ENCODE measurements at places on chromosomes 1 and 21.

GRCh38 chr1:218254296-218254946, 30.7 kb upstream of the RRP15 start:
- no peak overlapping the region for H3K27ac ChIP-seq
- H3K27me3 ChIP-seq: no peaks in the 10 kb centered on the region
- H3K36me3 ChIP-seq: no peaks in the 10 kb centered on the region
- H3K4me1 ChIP-seq: no peaks in the 10 kb centered on the region

DNA sequence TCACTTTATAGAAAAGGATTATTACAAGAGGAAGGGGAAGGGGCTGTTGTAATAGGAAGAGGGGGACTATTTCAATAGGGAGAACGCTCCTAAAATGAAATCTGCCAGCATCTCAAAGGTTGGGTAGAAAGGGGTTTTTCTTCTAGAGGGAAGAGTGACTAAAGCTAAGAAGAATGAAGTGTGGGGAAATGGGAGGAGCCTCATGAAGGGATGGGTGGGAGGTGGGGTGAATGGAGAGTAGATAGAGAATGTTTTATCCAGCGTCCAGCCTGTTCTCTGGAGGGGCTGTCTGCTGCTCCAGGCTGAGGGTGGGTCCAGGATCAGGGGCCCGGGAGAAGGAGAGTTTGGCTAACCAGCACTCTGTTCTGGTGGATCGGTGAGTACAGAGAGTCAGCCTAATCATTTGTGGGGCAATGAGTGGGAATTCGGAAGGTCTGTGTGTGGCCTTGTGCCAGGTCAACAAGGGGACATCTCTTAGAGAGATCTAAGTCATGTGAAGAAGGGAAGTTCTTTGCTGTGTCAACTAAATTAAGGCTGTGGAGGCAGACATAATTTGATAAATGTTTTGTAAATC, 25.2 kb downstream of the VN1R5 start:
- DNase-seq: no peak
- no peak overlapping the region for H3K27ac ChIP-seq
- no peaks in the 10 kb centered on the region for H3K27me3 ChIP-seq
- no peaks in the 10 kb centered on the region for H3K36me3 ChIP-seq

- no peak overlapping the region for H3K4me3 ChIP-seq
- no peaks in the 10 kb centered on the region for H3K27me3 ChIP-seq
- H3K4me1 ChIP-seq: no peaks in the 10 kb centered on the region
- H3K36me3 ChIP-seq: no peaks in the 10 kb centered on the region
- DNase-seq: no peak
Observed at GRCh38 chr1:239617731-239618130, 231.4 kb downstream of the CHRM3 start.

DNA sequence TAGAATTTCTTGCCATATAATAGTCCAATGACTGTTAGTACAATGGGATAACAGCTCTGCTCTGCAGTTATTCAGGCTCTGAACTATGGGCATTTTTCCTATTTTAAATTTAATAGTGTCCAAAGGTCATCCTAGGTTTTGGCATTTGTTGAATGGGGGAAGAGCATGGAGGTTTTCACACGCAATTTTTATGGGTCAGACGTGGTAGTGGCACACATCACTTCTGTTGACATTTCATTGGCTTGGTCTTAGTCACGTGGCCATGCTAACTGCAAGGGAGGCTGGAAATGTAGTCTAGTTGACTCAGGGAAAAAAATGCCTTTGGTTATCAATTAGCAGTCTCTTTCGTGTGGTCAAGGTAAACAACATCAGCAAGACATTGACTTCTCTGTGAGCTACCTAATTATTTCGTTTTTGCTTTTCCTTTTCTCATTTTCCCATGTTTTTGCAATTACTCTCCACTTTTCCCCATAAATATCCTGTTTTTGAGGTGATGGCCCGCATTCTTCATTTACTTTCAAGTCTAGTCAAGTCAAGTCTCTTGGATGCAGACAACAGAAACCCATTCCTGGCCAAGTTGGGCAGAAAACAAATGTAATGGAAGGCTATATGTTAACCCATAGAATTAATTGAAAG, 82.8 kb downstream of the DYRK1A start:
- no peaks in the 10 kb centered on the region for H3K27me3 ChIP-seq
- no peaks in the 10 kb centered on the region for H3K36me3 ChIP-seq
- peaks cover 8% of the 10 kb centered on the region for H3K4me1 ChIP-seq
- no peak overlapping the region for H3K27ac ChIP-seq
- H3K4me3 ChIP-seq: no peak overlapping the region

- no peak for DNase-seq
- peaks cover 7% of the 10 kb centered on the region for H3K27me3 ChIP-seq
- H3K27ac ChIP-seq: no peak overlapping the region
- no peak overlapping the region for H3K4me3 ChIP-seq
- no peaks in the 10 kb centered on the region for H3K36me3 ChIP-seq
Observed at GRCh38 chr1:155073377-155074242, 5.0 kb upstream of the EFNA3 start.

GRCh38 chr21:36337099-36337509, 17.1 kb downstream of the MORC3 start:
- H3K27me3 ChIP-seq: no peaks in the 10 kb centered on the region
- DNase-seq: no peak
- H3K36me3 ChIP-seq: no peaks in the 10 kb centered on the region
- no peaks in the 10 kb centered on the region for H3K4me1 ChIP-seq
- no peak overlapping the region for H3K4me3 ChIP-seq

GRCh38 chr1:44489481-44489880, 84.4 kb downstream of the RNF220 start:
- no peaks in the 10 kb centered on the region for H3K36me3 ChIP-seq
- no peaks in the 10 kb centered on the region for H3K4me1 ChIP-seq
- no peak overlapping the region for H3K4me3 ChIP-seq
- H3K27ac ChIP-seq: no peak overlapping the region
- H3K27me3 ChIP-seq: no peaks in the 10 kb centered on the region
- no peak for DNase-seq

DNA sequence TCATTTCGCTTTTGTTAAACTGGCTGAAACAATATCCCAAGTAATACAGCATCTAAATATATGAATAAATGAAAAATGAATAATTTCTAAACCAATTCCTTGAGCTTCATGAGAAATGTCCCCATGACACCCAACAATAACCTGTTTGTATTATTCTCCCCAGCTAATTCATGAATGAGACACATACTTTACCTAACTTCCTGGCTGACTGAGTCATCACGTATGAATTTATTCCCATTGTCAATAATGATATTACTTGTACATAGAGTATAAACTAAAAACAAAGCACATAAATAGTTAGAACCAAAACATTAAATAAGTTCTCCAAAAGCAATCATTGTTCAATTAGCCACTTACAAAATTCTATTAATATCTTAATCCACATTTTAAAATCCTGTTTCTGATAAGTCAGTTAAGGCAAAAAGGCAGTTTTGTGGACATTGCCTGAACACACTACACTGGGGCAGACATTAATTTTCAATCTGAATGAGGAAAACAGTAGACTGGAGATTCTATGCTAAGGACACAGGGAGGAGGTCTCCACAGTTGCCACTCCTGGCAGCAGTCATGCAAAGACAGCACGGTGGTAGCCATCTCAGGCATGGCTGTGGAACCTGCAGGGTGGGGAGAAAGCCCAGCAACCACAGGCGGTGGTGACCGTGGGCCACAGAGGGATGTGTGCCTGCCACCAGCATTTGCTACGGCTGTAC, 48.2 kb downstream of the SLC9C2 start:
- no peak for DNase-seq
- H3K4me3 ChIP-seq: no peak overlapping the region
- no peaks in the 10 kb centered on the region for H3K4me1 ChIP-seq
- no peaks in the 10 kb centered on the region for H3K36me3 ChIP-seq
- no peaks in the 10 kb centered on the region for H3K27me3 ChIP-seq

- no peak overlapping the region for H3K4me3 ChIP-seq
- H3K4me1 ChIP-seq: no peaks in the 10 kb centered on the region
- no peaks in the 10 kb centered on the region for H3K27me3 ChIP-seq
Observed at GRCh38 chr1:87044424-87044823, 130.0 kb downstream of the HS2ST1 start.

GRCh38 chr21:29221253-29221744, 77.4 kb upstream of the BACH1 start:
- no peak overlapping the region for H3K27ac ChIP-seq
- H3K36me3 ChIP-seq: no peaks in the 10 kb centered on the region
- no peak for DNase-seq
- peaks cover 3% of the 10 kb centered on the region for H3K4me1 ChIP-seq

GRCh38 chr1:219724440-219724839, 111.5 kb upstream of the ZC3H11B start:
- no peaks in the 10 kb centered on the region for H3K36me3 ChIP-seq
- H3K4me3 ChIP-seq: no peak overlapping the region
- no peak overlapping the region for H3K27ac ChIP-seq
- H3K27me3 ChIP-seq: no peaks in the 10 kb centered on the region
- no peak for DNase-seq

DNA sequence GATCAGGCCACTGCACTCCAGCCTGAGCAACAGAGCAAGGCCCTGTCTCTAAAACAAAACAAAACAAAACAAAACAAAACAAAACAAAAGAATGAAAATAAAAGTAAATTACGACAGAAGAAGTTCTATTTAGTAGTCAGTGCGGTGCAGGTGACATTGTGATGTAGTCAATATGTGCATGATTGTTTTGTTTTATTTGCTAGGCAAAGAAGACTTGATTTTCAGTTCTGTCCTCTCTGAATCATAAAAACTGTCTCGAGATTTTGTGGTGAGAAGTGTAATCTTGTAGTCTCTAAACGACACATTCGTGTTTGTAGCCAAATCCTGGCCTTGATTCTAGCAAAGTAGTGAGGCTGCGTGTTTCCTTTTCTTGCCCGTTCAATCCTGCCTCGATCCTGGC, 23.5 kb downstream of the PEX14 start:
- no peak for DNase-seq
- no peaks in the 10 kb centered on the region for H3K36me3 ChIP-seq
- H3K27ac ChIP-seq: no peak overlapping the region
- no peaks in the 10 kb centered on the region for H3K4me1 ChIP-seq
- H3K4me3 ChIP-seq: no peak overlapping the region
